ENCODE measurements at places on chromosomes 4 and X.

- DNase-seq: no peak
Observed at GRCh38 chr4:89653012-89653411, 183.9 kb downstream of the SNCA start.

DNA sequence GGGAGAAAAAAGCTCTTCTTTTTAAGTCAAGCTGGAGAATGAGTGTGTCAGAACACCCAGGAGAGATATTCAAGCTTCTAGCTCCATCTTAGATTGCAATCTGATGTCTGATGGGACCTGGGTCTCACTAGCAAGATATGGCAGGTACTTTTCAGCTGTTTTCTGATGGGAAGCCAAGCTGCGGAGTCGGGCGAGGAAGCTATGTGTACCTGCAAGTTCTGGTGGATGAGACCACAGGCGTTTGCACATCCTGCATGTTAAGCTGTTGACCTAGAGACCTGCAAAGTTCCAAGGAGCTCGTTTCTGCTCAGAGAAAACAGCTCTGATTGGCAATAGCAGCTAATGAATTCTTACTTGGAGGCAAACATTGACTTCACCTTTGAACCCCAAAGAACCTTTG is 167.3 kb upstream of the GATB start:
- DNase-seq: no peak

DNA sequence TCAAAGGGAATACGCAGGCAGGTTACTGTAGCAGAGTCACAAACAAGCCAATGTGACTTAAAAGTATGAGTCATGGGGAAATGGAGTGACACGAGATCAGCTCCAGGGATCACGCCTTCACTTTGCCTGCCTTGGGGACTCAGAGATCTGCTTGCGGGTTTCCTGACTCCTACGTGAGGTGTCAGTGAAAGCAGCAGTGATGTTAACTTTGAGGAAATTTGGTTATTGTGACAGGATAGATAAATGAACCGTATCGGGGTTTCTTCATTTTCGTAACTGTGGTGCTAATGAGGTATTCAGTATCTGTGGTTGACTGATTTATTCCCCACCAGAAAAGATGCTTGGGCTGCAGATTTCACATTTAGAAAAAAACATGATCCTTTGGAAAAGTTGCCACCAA is 383.3 kb upstream of the ZFP42 start:
- no peak for DNase-seq

DNA sequence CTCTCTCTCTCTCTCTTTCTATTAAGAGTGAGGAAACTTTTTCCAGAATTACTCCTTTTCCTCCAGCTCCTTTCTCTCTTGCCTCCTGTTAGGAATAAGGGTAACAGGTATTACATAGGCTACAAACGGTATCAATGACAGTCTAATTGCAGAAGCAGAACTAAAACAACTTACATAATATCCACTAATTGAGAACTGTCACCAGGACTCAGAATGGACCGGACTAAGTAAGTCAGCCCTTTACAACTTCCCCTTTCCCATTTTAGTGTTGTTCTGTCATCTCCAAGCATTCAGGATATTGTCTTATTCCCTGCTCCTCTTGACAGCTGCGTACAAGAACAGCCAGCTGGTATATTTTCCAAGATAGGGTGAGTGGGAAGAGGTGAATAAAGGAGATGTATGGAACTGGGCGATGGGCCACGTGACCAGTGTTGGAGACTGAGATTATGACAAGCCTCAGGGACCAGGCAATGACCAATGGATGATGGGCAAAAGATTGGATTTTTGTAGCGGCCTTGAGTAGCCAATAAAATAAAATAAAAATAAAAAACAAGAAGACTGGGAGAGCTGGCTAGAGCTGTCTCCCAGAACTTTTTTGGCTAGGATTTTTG is 2.3 kb upstream of the FNIP2 start:
- DNase-seq: no peak
